ENCODE measurements at places on chromosomes 6 and 20.

GRCh38 chr6:124917769-124918168, 44.5 kb upstream of the RNF217 start:
- no peak for DNase-seq

DNA sequence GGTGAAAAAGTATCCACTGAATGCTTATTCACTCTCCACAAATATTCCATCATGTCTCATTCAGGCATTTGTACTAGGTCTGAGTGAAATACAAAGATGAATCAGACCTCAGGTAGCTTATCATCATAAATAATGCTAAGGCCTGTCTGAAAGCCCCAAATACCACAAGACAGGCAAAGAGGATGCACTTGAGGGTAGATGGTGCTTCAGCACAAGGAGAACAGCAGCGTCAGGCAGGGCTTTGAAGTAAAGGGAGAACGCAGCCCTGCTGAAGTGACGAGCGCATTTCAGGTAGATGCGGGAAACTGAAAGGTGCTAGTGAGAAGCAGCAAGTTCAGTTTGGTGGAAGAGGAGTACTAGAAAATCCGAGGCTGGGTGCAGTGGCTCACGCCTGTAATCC, 38.7 kb downstream of the MAP3K5 start:
- no peak for DNase-seq

DNA sequence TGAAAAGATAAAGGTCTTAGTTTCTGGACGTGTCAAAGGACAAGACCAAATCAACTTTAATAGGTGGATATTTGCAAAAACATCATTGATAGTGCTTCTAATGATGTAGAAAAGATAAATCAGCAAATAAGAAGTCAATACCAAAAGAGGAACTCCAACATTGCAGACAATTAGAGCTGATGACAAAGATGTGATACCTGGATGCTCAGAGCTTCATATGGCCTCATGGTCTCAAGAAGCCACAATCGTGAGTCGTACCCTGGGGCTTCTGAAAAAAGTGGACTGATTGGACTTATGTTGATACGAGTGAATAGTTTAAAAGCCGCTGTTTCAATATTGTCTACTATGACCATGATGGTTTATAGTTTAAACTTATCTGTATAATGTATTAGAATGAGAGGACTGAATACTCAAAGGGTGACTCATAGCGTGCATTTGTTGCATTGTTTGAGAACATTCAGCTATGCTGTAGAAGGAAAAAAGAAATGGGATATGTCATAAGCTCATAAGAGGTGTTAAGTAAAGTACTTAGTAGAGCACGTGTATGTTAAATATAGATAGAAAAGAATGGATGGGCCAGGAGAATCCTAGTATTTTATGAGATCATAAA, 54.6 kb upstream of the RIPOR2 start:
- no peak for DNase-seq

- no peak for DNase-seq
These were observed 1.1 kb downstream of the RGS17 start for GRCh38 chr6:153129873-153130514.

DNA sequence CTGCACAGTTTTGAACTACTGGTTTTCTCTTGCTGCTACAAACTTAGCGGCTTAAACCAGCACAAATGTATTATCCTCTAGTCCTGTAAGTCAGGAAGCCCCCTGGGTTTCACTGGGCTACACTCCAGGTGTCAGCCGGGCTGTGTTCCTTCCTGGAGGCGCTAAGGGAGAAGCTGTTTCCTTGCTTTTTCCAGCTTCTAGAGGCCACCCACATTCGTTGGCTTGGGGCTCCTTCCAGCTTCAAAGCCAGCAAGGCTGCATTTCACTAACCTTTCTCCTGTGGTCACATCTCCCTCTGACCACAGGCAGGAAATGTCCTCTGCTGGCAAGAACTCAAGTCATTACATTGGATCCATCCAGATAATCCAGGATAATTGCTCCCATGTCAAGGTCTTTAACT, 350.6 kb upstream of the PLCB4 start:
- DNase-seq: no peak

DNA sequence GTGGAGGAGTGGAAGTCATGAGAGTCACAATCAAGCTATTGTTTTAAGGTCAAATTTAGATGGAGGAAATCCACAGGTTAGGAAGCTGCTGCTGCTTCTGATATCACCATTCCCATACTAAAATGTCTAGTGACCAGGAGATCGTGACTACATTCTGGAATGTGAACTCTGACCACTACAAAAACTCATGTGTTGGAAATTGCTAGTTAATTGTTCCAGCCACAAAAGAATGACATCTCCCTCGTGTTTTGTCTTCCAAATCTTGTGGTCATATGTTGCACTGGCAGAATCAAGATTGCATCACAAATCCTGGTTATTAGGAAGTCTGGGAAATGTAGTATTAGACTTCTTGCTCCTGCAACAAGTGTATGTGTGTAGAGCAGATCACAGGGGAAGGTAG, 441.9 kb downstream of the CD109 start:
- no peak for DNase-seq

DNA sequence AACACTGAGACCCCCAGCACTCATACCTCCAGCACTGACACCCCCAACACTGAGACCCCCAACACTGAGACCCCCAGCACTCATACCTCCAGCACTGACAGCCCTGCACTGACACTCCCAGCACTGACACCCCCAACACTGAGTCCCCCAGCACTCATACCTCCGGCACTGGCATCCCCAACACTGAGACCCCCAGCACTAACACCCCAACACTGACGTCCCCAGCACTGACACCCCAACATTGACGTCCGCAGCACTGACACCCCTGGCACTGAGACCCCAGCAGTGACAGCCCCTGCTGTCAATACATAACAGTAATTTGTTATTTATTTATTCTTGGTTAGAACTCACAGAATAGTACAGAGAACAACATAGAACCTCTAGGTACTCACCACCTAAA, 58.0 kb downstream of the ERMARD start:
- DNase-seq: no peak

DNA sequence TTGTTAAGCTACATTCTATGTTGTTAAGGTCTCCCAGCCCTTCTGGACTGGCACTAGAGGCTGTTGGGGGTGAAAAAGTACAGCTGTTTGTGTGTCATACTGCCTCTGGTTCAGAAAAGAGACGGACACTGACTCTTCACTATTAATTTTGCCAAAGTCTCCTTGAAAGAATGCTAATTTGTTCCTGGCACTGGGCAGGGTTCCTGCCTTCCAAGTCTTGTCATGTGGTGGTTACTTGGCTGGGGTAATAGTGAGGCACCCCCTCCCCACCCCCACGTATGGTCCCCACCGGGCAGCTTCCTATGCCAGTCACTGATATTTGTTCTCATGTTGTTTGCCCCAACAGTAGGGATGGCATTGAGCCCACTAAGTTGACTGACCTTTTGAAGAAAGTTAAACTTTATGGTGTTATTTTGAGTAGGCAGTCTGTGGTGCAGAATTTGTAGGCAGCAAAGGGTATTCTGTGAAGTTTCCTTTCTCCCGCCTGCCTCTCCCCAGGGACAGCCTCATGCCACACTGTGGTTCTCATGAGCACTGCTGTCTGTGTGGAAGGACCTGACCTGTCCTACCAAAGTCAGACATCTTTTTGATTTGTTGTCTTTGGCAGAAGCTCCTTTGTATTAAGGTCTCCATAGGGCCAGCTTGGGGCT, 8.7 kb downstream of the CDS2 start:
- no peak for DNase-seq

DNA sequence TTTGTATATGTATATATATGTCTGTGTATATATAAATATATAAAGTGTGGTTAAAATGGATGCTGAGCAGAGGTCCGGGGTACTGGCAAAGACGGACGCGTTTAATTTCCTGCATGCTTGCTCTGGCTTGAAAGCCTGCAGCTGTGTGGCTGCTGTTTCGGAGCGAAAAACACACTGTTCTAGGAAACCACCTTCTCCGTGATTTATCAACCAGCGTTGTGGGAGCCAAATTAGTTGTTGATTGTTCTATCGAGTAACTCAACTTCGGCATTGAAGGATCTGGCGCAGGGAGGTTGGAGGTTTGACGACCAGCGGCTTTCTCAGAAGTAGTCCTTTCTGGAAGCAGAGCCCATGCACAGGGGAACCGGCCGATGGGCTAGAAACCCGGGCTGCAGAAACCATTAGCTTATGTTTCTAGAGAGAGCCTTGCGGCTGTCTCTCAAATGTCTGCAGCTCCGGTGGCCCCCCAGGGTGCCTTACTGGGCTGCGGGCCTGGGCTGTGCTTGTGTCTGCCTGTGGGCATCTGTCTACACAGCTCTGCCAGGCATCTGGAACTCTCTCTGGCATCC, 81.8 kb downstream of the EDN3 start:
- no peak for DNase-seq

GRCh38 chr20:12947691-12948090, 61.1 kb upstream of the SPTLC3 start:
- DNase-seq: no peak

- DNase-seq: no peak
These were observed 95.8 kb downstream of the PERP start for GRCh38 chr6:138011413-138011812.

- DNase-seq: no peak
These were observed 261.2 kb upstream of the MARCKS start for GRCh38 chr6:113595911-113596376.

- no peak for DNase-seq
These were observed 115.2 kb upstream of the BCLAF1 start for GRCh38 chr6:136404627-136405419.

DNA sequence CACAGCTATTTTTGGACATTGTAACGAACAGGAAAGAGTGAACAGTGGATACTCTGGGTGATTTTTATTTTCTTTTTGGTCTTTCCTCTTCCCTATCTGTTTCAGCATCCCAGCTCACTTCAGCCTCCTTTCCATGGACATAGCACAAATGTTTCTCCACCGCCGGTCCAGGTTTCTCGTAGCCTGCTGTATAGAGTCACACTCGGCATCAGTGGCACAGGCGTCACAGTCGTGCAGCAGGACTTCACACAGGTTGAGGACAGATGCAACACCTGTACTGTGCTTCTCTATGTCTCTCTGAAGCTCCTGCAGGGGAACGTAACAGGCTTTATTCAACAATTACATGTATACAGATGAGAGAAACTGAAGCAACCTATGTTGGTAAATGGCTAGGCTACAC, 348.3 kb downstream of the ESR1 start:
- no peak for DNase-seq

DNA sequence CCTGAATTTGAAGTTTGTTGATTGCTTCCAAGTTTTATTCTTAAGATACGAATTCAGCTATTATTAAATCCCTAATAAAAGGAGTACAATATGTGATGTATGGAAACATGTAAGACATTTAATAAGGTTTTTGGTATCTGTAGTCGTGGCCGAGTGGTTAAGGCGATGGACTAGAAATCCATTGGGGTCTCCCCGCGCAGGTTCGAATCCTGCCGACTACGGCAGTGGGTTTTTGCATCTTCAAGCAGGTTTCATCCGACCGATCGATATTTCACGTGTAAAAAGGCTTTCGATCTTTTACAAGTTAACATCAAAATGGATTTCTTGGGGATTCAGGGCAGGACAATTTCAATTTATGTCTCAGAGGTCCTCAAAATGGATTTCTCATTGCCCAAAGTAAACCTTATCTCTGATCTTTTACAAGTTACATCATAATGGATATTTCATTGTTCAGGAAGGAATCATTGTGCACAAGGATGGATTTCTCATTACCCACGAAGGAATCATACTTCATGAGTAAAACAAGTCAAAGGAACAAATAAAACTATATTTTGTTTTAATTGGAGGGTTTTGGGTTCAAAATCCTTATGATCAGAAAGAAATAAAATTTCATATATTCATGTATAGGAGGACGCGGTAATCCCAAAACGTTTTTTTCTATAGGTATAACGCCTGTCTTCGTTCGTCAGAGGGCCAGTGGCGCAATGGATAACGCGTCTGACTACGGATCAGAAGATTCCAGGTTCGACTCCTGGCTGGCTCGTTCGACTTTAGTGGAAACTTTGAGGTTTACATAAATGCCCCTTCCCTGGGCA, 37.3 kb upstream of the BTN3A2 start:
- DNase-seq: peak; percentile 44

DNA sequence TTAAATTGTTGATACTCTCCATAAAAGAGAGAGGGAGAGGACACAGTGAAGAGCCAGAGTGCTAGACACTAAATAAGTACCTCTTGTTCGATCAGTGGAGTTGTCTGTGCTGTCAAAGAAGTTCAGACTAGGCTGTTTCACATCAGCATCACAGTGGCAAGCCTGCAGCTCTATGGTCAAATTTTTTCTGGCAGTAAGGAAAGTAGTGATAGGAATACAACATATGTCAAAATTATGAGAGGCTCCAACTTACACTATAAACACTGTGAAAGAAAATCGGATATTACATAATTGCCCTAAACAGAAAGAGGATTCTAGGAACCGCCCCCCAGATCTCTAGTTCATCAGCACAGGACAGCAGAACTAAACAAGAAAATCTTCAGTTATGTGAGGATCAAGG, 23.1 kb downstream of the DNAH8 start:
- no peak for DNase-seq

GRCh38 chr20:57089699-57090144, 176.7 kb downstream of the BMP7 start:
- no peak for DNase-seq

GRCh38 chr20:48538058-48538825, 289.6 kb downstream of the PREX1 start:
- no peak for DNase-seq

- no peak for DNase-seq
These were observed 108.6 kb upstream of the SLC2A12 start for GRCh38 chr6:134161041-134161440.

GRCh38 chr6:30047220-30047619, 13.8 kb upstream of the POLR1H start:
- no peak for DNase-seq

- no peak for DNase-seq
These were observed 71.2 kb upstream of the PLCB4 start for GRCh38 chr20:8997701-8998117.

GRCh38 chr20:11569163-11569562, 348.5 kb upstream of the BTBD3 start:
- DNase-seq: no peak

- DNase-seq: peak; percentile 8
These were observed 426.7 kb upstream of the ID4 start for GRCh38 chr6:19410481-19410880.

- no peak for DNase-seq
These were observed 36.6 kb upstream of the HDAC2 start for GRCh38 chr6:114007516-114007915.

DNA sequence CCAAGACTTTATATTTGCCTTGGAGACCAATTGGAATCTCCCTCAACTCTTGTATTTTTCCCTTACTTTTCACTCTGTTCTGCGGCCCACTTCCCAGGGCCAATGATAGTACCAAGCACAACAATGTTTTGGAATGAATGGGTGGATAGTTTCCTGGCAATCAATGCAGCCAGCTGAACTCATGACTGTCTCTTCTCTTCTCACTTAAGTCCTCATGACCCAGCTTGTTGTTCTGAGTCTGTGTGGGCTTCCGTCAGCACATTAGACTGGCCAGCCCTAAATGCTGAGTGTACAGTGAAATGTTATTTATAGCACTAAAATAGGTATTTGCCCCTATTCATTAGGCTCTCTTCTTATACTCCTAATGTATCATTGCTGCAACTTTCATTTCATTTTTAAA, 5.6 kb upstream of the MBOAT1 start:
- no peak for DNase-seq

DNA sequence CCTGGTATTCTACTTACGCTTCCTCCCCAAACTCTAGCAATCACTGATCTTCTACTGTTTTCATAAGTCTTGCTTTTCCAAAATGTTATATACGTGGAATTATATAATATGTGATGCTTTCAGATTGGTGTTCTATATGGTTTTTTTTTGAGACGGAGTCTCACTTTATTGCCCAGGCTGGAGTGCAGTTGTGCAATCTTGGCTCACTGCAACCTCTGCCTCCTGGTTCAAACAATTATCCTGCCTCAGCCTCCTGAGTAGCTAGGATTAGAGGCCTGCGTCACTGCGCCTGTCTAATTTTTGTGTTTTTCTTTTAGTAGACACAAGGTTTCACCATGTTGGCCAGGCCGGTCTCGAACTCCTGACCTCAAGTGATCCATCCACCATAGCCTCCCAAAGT, 10.9 kb upstream of the FAM83D start:
- DNase-seq: no peak
